ENCODE measurements at places on chromosomes 5 and 9.

DNA sequence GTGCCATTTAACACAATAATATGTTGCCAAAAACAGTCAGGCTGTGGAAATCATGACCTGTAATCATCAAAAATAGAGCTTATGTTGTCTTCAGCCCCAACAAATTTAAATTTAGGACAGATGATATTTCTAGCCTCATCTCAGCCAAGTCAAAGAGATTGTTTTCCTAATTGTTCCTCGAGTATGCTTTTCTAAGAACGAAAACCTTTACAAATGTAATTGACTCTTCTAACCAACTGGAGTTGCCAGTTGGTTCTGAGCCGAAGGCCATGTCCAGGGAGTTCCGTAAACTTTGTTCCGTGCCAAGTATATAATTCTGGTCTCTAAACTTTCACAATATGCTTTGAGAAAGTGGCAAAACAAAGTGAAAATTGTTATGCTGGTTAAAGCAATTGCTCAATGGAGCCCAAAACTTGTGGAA is 160.8 kb downstream of the CEMIP2 start:
- DNase-seq = no peak

- DNase-seq = no peak
Measured at GRCh38 chr9:81374459-81375186, 314.7 kb downstream of the TLE1 start.

DNA sequence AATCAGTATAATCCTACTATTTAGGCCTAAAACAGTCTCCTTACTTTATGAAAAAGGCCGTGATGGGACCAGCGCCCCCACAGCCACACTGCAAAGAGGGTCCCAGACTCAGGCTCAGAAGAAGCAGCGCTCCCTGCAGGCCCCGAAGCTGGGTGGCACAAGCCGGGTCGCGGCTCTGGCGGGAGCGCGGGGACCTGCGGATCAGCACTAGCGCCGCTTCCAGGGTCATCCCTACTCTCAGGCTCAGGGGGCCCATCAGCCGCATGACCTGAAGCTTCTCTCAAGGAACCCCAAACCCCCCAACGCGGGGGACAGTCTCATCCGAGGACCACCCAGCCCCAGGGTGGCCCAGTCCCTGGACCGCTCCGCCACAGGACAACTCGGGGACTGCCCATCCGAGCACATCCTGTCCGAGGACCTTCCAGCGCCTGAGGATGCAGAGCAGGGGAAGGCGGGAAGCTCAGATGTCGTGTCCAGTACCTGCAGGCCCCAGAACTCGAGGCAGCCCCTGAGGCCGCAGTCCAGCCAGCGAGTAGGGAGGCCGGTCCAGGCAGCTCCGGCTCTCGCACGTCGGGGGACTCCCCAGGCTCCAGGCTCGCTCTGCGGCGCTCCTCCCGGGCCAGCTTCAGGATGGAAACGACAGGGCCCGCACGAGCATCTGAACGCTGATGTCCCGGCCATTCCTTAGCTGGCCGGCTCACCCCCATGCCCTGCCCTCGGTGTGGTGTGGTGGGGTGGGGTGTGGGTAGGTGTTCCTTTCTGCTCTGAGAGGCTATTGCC is 32.4 kb upstream of the CDK20 start:
- peak; percentile 56 for DNase-seq

GRCh38 chr5:61084658-61085057 is 77.6 kb downstream of the SMIM15 start:
- no peak for DNase-seq

DNA sequence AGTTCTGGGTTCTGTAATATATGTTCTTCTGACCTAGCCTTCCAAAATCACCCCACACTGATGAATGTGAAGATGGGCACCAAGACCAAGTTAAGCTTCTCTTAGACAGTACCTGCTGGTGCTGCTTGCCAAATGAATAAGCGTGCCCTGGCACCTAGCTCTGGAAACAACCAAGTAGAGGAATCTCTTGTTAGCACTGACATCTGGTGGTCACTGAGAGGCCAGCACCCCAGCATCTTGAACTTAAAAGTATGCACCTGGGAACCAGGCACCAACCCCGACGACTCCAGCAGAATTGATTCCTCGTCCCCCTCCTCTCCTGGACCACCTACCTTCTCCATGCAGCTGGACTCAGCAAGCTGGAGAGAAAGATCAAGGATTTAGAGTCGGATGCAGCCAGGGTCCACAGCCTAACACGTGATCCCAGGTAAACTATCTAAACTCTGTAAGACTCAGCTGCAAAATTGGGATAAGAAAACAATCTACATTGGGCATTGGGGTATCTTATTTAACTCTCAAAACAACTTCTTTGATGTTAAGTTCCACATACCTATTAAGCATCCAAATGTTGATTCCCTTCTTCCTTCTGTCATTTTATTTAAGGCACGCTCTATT is 89.8 kb downstream of the SLC1A3 start:
- DNase-seq = peak; percentile 77

DNA sequence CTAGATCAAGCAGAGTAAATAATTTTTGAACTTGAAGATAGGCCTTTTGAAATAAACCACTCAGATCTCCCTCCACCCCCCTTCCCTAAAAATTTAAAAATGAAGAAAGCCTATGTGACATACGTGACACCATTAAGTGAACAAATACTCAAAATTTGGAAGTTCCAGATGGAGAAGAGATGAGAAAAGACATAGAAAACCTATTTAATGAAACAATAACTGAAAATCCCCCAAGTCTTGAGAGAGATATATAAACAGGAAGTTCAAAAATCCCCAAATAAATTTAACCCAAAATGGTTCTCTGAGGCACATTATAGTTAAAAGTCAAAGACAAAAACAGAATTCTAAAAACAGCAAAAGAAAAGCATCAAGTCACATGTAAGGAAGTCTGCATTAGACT is 428.6 kb downstream of the PSAT1 start:
- no peak for DNase-seq

DNA sequence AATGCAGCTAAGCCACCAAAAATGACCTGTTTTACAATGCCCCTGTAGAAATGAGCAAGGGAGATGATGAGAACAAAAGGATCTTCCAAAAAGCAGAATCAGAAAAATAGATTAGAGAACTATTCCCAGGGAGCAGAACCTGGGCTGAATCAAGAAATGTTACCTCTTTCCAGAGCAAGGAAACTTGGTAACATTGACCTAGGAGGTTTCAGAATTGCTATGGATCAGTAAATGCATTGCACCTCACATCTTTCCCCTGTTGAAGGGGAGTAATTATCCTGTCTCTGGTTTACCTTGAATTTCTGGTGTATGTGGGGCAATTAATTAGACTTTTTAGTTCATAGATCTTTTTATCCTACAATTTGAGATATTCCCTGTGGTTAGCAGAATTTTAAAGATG is 151.2 kb upstream of the RAI14 start:
- no peak for DNase-seq

GRCh38 chr5:36681711-36682110 is 75.3 kb downstream of the SLC1A3 start:
- no peak for DNase-seq

DNA sequence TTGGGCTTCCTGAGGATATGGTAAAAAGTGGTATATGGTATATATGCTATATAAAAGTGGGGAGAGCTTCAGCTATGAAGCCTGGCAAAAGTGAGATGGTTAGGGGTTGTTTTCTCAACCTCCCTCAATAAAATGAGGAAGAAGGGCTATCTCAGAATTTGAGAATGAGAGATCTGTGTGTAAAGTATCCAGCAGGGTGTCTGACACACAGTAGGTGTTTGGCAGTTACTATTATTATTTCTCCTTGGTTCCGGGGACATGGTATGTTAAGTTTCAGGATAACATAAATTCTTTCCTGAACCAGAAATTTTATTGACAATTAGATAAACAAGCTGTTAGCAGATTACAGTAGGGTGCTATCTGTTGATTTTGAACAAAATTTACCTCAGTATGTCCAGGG is 94.1 kb downstream of the DENND1A start:
- DNase-seq = no peak

GRCh38 chr9:3931058-3931457 is 368.8 kb downstream of the GLIS3 start:
- DNase-seq = no peak

DNA sequence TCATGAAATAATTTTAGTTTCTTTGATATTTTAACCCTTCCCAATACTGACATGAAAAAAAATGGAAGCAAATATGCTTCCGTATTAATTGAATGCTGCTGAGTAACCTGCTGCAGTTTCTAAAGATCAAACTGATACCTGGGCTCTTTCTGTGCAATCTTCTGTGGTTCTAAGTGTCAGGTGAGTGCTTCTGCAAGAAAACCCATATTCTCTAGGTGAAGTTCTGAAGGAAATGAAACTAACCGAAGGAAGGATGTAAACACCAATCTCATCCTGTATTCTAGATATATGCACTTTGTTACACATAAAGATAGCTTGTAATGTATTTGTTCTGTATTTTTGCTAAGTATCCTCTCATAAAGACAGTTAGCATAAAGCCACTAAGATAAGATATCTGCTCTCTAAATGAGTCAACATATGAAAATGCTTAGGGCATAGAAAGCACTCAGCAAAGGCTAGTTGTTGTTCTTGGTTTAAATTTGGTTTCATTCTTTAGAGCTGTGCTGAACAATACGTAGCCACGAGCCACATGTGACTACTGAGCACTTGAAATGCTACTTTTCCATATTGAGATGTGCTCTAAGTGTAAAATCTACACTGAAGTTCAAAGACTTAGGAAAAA is 52.0 kb downstream of the ITGA2 start:
- no peak for DNase-seq

DNA sequence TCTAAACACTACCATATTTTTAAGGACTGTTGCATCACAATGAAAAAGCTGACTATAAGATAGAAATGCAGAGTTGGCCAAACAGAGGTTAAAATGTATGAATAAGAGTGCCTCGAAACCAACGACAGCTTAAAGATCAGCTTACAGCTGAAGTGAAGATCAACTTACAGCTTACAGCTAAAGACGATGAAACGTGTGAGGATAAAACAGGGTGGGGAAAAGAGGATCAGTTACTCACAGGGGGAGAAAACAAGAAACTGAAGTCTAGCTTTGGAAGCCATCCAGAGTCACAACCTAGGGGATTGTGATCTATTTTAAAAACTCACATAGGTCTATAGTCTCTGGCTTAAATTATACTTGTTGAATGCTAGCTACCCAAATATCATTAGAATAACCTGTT is 220.0 kb downstream of the SNCAIP start:
- DNase-seq = no peak

GRCh38 chr5:93705896-93706295 is 35.5 kb downstream of the POU5F2 start:
- no peak for DNase-seq

- DNase-seq = no peak
Measured at GRCh38 chr5:80151890-80152289, 104.0 kb downstream of the SERINC5 start.

GRCh38 chr5:136985785-136986475 is 513.2 kb downstream of the SPOCK1 start:
- DNase-seq = no peak

DNA sequence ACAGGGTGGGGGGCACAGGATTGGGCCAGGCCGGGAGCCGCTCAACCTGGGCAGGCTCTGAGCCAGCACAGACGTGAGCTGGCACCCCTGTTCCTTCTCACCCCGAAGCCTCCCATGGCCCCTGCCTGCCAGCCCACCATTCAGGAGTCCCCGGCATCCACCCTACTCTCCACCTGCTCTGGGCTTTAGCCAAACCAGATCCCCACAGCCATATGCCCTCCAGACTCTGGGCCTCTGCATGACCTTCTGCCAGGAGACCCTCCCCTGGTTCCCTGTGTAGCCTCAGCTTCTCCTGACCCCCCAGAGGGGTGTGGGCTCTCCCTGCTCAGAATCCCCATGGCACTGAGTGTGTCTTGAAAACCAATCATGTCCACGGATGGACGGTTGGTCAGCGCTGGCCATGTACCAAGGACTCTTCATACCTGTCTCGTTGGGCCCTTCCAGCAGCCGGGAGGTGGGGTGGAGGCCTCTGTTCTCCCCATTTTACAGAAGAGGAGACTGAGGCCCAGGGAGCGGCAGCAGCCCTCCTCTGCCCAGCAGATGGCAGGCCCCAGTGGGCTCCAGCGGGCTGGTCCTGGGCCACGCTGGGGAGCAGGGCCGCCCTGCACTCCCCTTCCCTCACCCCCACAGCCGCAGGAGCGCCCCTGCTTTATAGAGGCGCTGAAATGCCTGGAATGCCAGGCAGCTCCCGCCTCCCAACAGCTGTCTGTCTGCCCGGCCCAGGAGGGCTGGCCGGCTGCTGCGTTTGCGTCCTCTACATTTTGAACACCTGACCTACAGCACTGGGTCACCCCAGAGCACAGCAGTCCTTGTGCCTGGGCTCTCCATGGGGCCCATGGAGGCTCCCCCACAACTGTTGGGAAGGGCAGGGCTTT is 3.5 kb upstream of the MYMK start:
- DNase-seq = no peak

DNA sequence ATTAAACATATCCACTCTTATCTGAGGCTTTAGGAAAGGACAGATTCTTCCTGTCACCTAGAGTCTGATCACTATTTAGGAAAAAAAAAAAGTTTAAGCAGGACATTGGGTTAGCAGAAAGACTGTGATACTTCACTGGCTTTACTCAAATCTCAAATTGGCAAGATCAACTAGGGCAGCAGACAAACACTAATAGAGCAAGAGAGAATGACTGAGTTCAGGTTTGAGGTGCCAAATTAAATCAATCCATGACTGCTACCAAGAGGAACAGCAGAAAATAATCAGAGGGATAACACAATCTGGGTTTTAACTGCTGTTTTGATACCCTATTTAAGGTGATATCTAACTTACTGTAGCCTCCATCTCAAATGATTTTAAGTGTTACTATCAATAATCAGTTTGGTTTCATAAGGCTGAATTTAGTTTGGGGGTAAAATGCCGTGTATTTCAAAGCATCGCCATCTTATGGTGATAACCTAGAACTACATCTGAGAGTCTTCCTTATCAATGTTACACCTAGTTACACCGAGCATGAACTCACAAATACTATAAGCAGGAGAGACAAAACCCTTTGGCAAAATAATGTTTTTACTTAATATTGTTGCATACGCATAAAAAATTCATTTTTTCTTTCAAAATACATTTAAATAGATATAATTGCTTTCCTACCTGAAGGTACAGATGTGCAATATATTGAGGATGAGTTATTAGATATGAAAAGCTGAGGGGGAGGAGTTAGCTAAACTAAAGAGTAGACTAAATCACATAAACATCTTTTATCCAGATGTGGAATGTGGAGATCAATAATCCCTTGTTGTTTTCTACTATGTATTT is 286.4 kb upstream of the CDH12 start:
- DNase-seq = no peak

- DNase-seq = no peak
Measured at GRCh38 chr5:69188811-69189161, 597 bp upstream of the CENPH start.

GRCh38 chr5:139182528-139183296 is 15.5 kb downstream of the SIL1 start:
- no peak for DNase-seq

Measured in H9 (cell line).